Stimulated activated CD8-positive, alpha-beta memory T cell treated with anti-CD3 and anti-CD28 coated beads, Interleukin-4, amount 100 ng/mL, for 1 hour (primary cell): ENCODE measurements at places on chromosomes 6 and 20.

DNA sequence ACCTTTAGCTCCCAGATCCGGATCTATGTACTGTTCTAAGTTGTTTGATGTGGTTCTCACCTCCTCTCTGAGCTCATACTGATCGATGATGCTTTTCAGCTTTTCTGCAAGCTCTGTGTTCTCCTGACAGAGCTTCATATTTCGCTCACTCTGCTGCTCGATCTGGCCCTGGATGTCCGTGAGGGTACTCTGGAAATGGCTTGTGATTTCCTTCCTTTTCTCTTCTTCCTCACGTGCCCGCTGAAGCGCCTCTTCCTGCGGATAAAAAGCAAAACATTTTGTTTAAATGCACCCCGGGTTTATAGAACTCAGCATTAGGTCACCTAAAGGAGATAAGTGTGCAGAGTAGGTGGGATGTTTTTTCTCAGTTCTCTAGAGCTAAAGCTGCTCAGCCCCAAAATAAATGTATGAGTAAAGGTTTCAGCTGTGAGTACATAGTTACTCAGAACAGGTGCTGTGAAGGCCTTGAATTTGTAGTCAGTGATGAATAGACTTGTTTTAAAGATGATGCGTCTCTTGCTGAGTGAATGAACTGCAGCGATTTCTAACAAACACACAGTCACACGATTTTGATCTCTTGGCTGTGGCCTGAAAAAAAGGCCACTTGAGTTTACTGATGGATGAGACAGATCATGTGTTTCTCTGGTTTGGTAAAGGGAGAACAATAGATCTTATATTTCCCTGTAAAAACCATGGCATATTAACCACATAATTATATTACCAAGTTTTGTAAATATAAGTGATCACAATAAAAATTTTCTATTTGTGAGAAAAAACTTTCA lies 29.1 kb downstream of the TXLNB start:
- no peak for DNase-seq

DNA sequence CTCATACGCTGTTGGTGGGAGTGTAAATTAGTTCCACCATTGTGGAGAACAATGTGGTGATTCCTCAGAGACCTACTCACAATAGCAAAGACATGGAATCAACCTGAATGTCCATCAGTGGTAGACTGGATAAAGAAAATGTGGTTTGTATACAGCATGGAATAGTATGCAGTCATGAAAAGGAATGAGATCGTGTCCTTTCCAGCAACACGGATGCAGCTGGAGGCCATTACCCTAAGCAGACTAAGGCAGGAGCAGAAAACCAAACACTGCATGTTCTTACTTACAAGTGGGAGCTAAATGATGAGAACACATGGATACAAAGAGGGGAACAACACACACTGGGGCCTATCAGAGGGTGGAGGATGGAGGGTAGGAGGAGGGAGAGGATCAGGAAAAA lies 54.6 kb downstream of the SYNJ2 start:
- DNase-seq: no peak

GRCh38 chr20:54573838-54574237 lies 98.4 kb downstream of the DOK5 start:
- no peak for DNase-seq

- DNase-seq: no peak
Observed at GRCh38 chr20:2729791-2730190, 37.2 kb downstream of the EBF4 start.

- DNase-seq: no peak
Observed at GRCh38 chr6:119865466-119866350, 516.1 kb upstream of the MAN1A1 start.

DNA sequence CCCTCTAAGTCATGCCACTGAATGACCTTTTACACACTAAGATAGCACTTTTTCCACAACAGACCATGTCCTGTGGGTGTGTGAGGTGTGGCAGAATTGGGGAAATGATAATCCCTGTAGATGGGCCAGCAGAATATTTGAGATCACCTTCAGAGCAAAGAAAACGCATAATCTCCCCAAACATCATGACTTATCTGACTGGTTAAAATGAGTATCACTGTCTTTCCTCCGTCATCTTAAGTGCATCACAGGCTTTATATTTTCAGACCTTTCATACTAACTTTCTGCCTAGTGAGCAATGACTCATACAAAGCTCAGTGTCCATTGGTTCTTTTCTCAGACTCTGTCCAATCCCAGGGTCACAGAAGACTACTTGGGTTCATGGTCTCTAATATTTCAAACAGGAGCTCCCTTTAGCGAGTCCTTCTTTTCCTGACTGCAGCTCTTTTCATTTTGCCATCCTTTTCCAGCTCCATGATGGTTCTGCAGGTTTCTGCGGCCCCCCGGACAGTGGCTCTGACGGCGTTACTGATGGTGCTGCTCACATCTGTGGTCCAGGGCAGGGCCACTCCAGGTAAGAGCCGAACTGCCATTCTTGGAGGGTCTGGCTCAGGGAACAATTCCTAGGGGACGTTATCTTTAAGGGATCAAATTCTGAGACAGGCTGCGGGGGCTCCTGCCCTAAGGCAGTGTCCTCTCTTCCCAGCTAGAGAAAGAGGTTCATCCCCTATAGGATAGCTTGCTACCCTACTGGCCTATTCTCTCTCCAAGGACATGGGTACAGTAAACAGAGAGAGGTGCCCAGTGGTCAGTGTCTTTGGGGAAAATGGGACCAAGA lies at the start of gene HLA-DPB1:
Gene HLA-DPB1 (plus strand): TSS at position 423 of the 838 bp plus-strand sequence. CDS start 52 bp downstream, at position 475.
- DNase-seq: no peak

- no peak for DNase-seq
Observed at GRCh38 chr6:42338744-42339222, 112.9 kb downstream of the TRERF1 start.

DNA sequence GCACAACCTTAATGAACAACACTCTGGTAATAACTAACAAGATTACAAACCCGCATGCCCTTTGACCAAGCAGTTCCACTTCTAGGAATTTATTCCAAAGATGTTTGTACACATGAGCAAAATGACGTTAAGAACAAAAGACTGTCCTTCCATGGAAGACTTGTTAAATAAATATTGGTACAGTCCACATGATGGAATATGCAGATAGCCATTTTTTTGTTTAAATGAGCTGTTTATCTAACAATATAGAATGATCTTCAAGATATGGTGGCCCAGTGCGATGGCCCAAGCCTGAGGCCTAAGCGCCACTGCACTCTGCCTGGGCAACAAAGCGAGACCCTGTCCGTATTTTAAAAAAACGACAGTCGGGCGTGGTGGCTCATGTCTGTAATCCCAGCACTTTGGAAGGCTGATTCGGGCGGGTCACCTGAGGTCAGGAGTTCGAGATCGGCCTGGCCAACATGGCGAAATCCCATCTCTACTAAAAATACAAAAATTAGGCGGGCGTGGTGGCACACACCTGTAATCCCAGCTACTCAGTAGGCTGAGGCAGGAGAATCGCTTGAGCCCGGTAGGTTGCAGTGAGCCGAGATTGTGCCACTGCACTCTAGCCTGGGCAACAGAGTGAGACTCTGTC lies 7.4 kb upstream of the AHCY start:
- no peak for DNase-seq

GRCh38 chr20:24560571-24561491 lies 91.4 kb downstream of the SYNDIG1 start:
- DNase-seq: no peak

DNA sequence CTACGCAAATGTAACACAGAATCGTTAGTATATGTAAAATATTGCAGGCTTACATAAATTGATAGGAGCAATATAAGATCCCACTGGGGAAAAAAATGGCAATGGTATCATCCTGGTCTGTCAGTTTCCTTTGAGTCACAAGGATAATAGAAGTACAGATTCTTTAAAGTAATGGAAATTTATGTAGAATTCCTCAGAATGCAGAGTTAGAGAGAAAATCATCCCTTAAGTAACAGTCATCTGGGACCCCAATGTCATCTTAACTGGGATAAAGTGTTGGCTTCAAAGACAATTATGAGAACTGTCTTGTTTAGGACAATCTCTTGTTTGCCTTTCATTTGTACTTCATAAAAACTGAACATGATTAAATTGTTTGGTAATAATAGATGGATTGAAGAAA lies 34.5 kb upstream of the PDE7B start:
- no peak for DNase-seq

DNA sequence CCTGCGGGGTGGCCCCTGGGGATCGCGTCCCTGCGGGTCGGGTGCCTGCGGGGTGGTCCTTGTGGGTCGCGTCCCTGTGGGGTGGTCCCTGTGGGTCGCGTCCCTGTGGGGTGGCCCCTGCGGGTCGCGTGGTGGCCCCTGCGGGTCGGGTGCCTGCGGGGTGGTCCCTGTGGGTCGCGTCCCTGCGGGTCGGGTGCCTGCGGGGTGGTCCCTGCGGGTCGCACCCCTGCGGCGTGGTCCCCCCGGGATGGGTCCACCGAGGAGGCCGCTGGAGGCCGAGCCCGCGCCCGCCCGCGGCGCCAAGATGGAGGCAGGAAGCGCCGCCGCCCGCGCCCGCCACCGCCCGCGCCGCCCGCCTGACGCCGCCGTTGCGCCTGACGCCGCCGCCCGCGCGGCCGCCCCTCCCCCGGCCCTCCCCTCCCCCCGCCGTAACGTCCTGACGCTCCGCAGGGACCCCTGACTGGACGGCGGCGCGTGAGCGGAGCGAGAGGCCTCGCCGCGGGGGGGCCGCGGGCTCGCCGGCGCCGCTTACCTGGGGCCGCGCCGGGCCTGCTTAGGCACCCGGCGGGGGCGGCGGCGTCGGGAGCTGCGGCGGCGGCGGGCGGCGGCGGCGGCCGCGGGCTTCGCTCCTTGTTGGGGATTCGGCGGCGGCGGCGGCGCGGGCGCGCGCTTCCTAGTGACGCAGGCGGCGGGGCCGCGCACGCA lies at the start of gene GMEB2:
Gene GMEB2 (minus strand): TSS at position 678 of the 705 bp plus-strand sequence. CDS start 7,704 bp downstream, outside the sequence.
- DNase-seq: no peak

DNA sequence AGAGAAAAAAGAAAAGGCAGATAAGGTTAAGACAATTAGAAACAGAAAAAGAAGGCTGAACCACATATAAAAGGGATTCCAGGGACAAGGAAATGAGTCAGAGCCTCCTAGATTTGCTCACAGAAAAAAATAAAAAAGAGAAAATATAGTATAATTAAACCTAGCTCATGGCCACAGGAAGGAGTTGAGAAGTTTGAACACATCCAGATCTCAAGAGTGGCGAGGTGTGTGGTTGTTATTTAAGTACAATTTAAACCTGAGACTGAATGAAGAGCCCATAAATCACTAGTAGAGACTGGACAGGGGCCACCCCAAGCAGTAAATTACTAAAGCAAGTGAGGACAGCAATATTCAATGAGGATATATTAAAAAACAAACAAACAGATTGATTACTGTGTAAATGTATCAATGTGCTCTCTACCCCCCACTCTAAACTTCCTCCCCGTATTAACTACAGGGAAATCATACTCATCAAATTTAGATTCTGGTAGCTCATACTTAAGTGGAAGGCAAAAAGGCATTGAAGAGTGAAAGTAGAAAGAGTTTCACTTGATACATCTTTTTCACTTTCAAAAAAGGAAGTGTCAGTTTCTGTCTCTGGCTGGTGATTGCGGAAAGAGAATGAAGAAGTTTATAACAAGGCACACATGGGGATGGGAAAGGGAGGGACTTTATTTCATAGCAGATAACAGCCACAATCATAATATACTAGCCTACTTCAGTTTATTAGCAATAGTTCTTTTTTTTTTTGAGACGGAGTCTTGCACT lies 49.3 kb upstream of the SCAF8 start:
- DNase-seq: no peak

DNA sequence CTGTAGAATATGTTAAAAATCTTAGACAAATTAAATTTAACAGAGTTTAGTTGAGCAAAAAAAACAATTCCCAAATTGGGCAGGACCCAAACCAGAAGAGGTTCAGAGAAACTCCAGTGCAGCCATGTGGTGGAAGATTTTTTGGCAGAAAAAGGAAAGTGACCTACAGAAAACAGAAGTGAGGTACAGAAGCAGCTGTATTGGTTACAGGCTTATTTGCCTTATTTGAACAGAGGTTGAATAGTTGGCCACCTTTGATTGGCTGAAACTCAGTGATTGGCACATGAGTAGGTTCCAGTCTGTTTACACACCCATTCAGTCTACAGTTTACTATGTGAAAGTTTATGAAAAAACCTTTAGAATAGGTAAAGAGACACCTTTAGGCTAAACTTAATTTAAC lies 110.9 kb upstream of the LAMP5 start:
- no peak for DNase-seq

- no peak for DNase-seq
Observed at GRCh38 chr6:135887069-135887468, 35.6 kb downstream of the PDE7B start.

GRCh38 chr6:52346503-52346902 lies 15.4 kb upstream of the PAQR8 start:
- DNase-seq: no peak

DNA sequence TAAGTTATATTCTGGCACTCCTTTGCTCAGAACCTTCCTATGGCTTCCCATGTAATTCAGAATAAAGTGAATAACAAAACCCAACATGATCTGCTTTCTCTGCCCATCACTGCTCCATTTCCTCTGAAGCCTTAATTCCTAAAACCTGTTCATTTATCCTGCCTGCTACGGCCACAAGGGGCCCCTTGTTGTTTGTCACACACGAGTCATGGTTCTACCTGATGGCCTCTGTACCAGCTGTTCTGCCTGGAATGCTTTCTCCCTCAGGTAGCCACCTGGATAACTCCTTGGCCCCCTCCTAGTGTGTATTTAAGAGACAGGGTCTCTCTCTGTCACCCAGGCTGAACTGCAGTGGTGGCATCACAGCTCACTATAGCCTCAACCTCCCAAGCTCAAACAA lies 26.8 kb downstream of the ERGIC3 start:
- no peak for DNase-seq

- DNase-seq: no peak
Observed at GRCh38 chr6:116625872-116626271, 9.6 kb downstream of the RSPH4A start.

DNA sequence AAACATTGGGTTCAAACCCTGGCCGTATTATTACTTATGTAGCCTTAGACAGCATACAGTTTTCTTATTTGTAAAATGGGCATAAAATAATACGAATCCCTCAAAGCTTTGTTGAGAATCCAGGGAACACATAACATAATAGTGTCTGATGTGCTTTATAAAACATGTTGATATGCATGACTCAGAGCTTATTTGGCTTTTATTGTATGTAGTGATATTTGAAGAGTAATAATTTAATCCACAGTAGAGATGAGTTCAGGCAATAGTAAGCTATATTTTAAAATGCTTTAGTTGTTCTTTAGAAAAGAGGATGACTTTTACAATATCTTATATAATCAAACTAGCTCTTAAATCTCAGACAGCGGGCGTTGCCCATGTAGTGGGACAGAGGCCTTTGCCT lies 176.4 kb downstream of the SIM1 start:
- no peak for DNase-seq

GRCh38 chr20:48621376-48622078 lies 206.3 kb downstream of the PREX1 start:
- no peak for DNase-seq

DNA sequence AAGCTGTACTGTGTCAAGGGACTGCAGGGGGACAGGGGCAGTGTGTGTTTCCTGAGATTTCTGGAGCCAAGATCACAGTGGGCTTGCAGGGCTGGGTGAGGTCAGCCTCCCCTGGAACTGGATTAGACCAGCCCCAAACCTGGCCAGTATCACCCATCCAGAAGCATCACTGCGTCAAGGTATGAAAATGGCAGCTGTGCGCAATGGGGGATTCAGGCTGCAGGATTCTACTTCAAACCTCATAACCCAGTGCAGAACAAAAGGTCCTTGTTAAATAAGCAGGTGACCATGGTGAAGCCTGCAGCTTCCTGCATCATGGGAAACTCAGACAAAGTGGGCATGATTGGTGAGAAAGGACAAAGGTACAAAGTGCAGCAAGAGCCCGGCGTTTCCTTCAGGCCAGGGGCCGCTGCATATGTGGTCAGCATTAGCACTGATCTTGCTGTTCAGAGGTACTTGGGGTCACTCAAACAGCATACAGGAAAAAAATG lies 33.4 kb downstream of the TRAF3IP2 start:
- no peak for DNase-seq
